ENCODE measurements at places on chromosomes 7 and 10. TPM values are rescaled to one million over a fixed set of nuclear protein-coding genes. Genes with fewer than 3 reads are reported as not detected.

FZD8 gene
- total RNA-seq: 3.7 TPM

- DNase-seq: no peak
These were observed 252.2 kb downstream of the ELFN1 start for GRCh38 chr7:1922071-1922869.

GDF10 gene
- not detected for total RNA-seq

ASB10 gene
- total RNA-seq: not detected

STK17A gene
- total RNA-seq: 53.5 TPM

DNA sequence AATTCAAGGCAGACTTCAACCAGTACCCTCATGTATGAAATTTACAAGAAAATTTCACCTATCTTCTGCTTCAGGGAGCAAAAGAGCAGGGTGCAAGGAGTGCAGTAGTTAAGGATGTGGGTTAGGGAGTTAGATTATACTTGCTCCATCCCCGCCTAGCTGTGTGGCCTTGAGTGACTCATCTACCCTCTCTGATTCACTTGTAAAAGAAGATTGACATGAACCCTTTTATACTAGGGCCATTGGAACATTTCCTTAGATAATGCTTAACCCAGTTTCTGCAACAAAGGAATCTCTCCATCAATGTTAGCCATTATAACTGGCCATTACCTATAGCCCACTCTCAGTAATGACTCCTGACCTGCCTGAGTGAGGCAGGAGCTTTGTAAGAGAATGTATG is 10.2 kb upstream of the HSPA12A start:
- DNase-seq: no peak

- DNase-seq: no peak
These were observed 4.1 kb downstream of the JCAD start for GRCh38 chr10:30055226-30055662.

GRCh38 chr7:155222061-155222460 is 75.6 kb upstream of the INSIG1 start:
- no peak for DNase-seq

GRCh38 chr10:28554009-28554408 is 21.1 kb downstream of the WAC start:
- DNase-seq: no peak

PCLO gene
- 9.1 TPM for total RNA-seq

CPA4 gene
- not detected for total RNA-seq

ARMC3 gene
- total RNA-seq: 0.97 TPM

IQCE gene
- total RNA-seq: 96.4 TPM

- no peak for DNase-seq
These were observed 221.7 kb downstream of the CDK14 start for GRCh38 chr7:90817846-90818245.
